ENCODE measurements at places on chromosomes 16 and 17.

DNA sequence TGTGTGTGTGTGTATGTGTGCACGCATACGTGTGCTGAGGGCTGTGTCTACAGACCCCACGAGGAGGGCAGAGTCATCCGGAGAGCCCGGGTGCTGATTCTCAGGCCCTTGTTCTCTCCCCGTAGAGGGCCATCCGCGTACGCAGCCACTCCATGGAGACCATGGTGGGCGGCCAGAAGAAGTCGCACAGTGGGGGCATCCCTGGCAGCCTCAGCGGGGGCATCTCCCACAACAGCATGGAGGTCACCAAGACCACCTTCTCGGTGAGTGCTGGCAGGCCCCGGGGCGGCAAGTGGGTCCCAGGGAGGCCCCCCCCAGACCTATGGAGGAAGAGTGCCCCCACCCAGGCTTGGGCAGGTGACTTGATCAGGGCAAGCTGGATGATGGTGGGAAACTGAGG, 45.5 kb downstream of the OR1D5 start:
- no peak overlapping the region for H3K27ac ChIP-seq
- H3K27me3 ChIP-seq = no peaks in the 10 kb centered on the region
- no peak overlapping the region for H3K4me3 ChIP-seq
- H3K36me3 ChIP-seq = peaks cover 14% of the 10 kb centered on the region

DNA sequence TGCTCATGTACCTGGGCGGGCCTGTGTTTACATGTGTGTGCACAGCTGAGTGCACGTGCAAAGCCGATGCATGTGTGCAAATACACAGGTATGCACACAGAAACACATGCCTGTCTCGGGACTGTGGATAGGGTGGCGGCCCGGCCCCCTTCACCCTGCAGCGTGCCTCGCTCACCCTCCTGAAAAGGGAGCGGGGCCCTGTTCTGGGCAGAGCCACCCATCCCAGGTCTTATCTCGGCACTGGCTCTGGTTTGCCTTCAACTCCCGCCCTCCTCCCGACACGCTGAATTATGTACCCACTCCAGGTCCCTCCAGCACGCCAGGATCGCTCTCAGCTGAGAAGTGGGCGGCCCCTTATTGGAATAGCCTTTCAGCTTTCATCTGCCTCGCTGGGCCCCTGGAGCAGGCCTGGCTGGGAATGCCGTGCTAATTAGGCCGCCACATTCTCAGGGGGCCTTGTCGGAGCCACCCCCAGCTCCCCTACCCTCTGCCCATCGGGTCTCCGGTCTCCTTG, 77.8 kb downstream of the RTN4RL1 start:
- no peak overlapping the region for H3K4me3 ChIP-seq
- peaks cover 17% of the 10 kb centered on the region for H3K27me3 ChIP-seq
- no peaks in the 10 kb centered on the region for H3K36me3 ChIP-seq
- H3K4me1 ChIP-seq = no peaks in the 10 kb centered on the region
- H3K27ac ChIP-seq = no peak overlapping the region

DNA sequence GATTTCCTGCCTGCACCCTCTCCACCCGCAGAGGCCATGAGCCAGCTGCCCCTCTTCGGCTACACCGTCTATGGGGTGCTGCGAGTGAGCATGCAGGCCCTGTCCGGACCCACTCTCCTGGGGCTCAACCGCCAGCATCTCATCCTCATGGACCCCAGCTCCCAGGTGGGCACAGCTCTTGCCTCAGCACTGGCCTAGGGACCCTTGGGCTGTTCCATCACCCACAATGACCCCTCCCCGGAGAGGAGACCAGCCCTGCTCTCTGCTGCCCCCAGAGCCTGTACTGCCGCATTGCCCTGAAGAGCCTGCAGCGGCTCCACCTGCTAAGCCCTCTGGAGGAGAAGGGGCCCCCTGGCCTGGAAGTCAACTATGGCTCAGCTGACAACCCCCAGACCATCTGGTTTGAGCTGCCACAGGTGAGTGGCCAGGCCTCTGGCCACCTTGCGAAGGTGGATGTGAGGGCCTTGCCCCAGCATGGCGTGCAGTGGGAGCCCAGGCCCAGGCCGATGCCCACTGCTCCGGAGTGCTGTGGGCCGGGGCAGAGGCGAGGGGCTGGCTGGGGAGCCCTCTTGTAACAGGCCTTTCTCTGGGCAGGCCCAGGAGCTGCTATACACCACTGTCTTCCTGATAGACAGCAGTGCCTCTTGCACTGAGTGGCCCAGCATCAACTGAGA, 7.3 kb upstream of the SMIM5 start:
- no peak overlapping the region for H3K27ac ChIP-seq
- H3K4me3 ChIP-seq = no peak overlapping the region
- no peaks in the 10 kb centered on the region for H3K4me1 ChIP-seq
- no peaks in the 10 kb centered on the region for H3K27me3 ChIP-seq

GRCh38 chr16:75351183-75351582, 82.1 kb downstream of the CFDP1 start:
- no peaks in the 10 kb centered on the region for H3K27me3 ChIP-seq
- no peak overlapping the region for H3K4me3 ChIP-seq
- peak overlapping the region; percentile 42 for H3K27ac ChIP-seq
- no peaks in the 10 kb centered on the region for H3K36me3 ChIP-seq
- peaks cover 3% of the 10 kb centered on the region for H3K4me1 ChIP-seq

DNA sequence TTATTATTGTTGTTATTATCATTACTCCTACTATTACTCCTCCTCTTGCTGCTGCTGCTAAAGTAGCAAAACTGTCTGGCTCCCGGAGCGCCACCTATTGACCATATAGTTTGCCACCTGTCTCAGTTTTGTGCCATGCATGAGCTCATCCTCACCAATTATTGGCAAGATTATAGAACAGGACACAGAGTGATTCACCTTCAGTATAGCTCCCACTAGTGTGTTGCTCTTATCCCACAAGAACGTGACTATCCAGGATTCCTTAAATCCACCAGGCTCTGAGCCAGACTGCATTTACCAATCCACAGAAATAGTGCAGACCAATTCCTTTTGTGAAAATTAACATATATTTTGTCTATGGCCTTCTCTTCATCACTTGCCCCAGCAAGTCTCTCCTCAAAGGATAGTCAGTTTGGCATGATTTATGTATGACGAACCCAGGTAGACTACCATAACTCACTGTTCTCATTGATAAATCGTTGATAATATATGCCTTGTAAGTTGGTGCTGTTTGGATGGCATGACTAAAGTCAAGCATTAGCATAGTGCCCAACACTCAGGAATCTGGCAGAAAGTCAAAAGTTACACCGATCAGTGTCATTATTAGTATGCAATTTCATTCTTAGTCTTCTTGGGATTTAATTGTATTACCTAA, 405.5 kb upstream of the HSBP1 start:
- no peak overlapping the region for H3K4me3 ChIP-seq
- no peak for DNase-seq
- H3K27me3 ChIP-seq = no peaks in the 10 kb centered on the region
- H3K36me3 ChIP-seq = no peaks in the 10 kb centered on the region
- peaks cover 6% of the 10 kb centered on the region for H3K4me1 ChIP-seq

DNA sequence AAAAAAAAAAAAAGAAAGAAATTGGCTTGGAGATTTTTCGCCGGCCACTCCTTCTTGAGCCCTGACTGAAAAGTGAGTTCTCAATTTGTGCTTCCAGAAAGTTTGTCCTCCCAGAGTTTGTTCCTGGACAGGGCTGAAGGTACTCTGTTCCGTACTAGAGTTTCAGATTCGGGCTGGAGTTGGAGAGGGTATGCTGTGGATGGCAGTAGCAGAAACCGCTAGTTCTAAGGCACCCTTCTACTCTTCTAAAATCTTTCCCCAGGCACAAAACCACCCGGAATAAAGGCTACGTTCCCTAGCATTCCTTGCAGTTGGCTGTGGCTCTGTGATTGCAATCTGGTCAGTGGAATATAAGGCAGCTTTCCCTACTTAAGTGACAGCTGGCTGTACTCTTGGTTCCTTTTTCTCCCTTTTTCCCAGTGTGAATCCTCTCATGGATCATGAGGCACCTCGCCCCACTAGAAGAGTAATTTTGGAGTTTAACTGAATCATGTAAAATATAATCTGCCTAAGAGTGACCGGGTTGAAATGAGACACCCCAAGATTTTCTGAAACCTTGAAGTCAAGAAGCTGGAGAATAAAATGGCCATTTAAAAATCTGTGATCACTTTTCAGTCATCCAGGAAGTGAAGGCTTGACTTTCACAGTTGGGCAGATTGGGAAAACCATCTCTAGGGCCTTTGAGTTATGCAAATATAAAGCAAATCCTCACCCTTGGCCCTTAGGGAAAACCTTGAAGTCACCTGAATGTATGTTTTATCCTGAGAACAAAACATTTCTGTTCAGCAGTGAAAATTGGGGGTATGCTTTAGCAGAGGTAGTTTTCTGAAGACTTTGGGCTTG, 901 bp upstream of the HEATR6 start:
- H3K27me3 ChIP-seq = no peaks in the 10 kb centered on the region
- peaks cover 7% of the 10 kb centered on the region for H3K4me1 ChIP-seq
- H3K36me3 ChIP-seq = peaks cover 9% of the 10 kb centered on the region
- DNase-seq = no peak
- peak overlapping the region; percentile 76 for H3K27ac ChIP-seq

DNA sequence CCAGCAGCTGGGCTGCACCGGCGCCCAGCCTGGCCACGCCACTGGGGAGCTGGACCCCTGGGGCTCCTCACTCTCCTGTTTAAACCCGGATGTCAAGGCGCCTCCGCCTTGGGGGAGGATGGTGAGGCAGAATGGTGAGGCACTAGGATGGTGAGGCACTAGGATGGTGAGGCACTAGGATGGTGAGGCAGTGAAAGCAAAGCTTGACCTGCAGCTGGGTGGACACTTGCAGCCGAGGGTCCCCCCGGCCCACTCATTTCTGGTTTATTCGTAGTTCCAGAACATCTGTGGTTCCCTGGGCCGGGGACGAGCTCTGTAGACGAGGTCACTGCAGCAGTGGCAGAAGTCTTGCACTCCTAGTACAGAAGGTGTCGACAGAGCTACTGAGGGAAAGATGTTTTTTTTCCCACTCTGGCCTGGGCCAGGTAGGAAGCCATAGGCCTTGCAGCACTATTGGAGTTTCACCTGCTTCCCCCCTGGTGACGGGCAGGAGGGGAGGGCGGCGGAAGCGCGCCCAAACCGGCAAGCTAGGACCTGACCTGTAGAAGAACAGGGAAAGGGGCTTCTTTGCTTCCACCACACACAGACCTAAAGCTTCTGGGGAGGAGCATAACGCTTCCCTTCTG, 1.1 kb upstream of the HNF1B start:
- no peak for DNase-seq
- no peak overlapping the region for H3K4me3 ChIP-seq
- no peaks in the 10 kb centered on the region for H3K36me3 ChIP-seq
- H3K27ac ChIP-seq = no peak overlapping the region
- peaks cover 41% of the 10 kb centered on the region for H3K4me1 ChIP-seq

- no peak overlapping the region for H3K4me3 ChIP-seq
- no peak for DNase-seq
- H3K4me1 ChIP-seq = peaks cover 6% of the 10 kb centered on the region
- peaks cover 49% of the 10 kb centered on the region for H3K36me3 ChIP-seq
Measured at GRCh38 chr17:19940722-19941464, 36.7 kb downstream of the AKAP10 start.

DNA sequence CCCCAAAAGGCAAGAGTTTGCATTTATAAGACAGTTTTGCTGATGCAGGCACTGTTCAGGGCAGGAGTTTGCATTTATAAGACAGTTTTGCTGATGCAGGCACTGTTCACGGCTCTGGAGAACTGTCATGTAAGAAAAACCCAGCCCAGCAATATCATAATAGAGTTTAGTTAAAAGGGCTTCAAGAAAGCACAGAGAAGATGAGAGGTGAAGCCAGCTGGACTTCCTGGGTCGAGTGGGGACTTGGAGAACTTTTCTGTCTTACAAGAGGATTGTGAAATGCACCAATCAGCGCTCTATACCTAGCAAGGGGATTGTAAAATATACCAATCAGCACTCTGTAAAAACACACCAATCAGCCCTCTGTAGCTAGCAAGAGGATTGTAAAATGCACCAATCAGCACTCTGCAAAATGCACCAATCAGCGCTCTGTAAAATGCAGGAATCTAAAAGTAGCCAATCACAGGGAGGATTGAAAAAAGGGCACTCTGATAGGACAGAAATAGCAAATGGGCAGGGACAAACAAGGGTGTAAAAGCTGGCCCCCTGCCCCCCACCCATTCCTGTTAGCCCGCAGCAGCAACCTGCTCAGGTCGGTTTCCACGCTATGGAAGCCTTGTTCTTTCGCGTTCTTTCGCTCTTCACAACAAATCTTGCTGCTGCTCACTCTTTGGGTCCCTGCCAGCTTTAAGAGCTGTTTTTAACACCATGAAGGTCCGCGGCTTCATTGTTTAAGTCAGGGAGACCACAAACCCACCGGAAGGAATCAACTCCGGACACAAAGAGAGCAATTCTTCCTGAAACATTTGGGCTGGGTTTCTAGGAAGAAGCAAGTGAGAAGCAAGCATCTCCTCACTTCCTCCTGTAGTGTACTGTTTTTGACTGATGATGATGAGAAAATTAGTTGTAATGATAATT, 1.8 kb upstream of the CBX1 start:
- no peak overlapping the region for H3K27ac ChIP-seq
- H3K4me1 ChIP-seq = peaks cover 3% of the 10 kb centered on the region
- peak; percentile 24 for DNase-seq
- no peak overlapping the region for H3K4me3 ChIP-seq

- H3K36me3 ChIP-seq = no peaks in the 10 kb centered on the region
- H3K27ac ChIP-seq = no peak overlapping the region
- H3K4me1 ChIP-seq = no peaks in the 10 kb centered on the region
- H3K4me3 ChIP-seq = no peak overlapping the region
- no peaks in the 10 kb centered on the region for H3K27me3 ChIP-seq
Measured at GRCh38 chr17:6700948-6701307, 12.2 kb downstream of the SLC13A5 start.

GRCh38 chr17:7136266-7136877, 21.8 kb upstream of the ASGR2 start:
- peak; percentile 83 for DNase-seq
- H3K36me3 ChIP-seq = no peaks in the 10 kb centered on the region
- H3K4me3 ChIP-seq = no peak overlapping the region
- H3K27me3 ChIP-seq = no peaks in the 10 kb centered on the region
- no peak overlapping the region for H3K27ac ChIP-seq

DNA sequence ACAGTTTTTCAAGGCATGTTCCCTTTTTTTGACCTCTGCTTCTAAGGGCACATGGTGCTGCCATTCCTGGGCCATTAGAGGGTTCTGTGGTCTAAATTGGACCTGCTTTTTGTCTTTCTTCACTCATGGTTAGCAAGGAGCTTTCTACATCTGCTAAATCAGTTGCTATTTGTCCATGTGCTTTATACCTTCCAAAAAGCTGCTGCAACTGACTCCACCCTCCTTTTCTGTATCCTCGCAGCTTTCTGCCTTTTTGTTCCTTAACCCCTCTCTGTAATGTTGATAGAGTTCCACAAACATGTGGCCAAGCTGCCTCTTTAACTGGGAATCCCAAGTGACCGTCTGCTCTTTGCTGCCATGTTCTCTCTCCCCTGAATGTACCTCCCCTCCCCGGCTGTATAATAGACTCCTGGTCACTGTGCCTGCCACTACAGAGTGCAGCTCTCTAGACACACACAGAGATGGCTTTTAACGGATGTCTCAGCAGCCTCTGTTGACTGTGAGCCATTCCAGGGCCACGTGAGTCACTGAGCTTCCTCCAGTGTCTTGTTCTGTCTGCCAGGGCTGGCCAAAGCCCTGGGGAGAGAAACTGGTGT, 57.4 kb upstream of the TEKT3 start:
- H3K36me3 ChIP-seq = no peaks in the 10 kb centered on the region
- H3K27me3 ChIP-seq = no peaks in the 10 kb centered on the region
- peak; percentile 69 for DNase-seq
- no peak overlapping the region for H3K4me3 ChIP-seq

- no peak for DNase-seq
- no peaks in the 10 kb centered on the region for H3K4me1 ChIP-seq
- H3K27me3 ChIP-seq = no peaks in the 10 kb centered on the region
- H3K4me3 ChIP-seq = no peak overlapping the region
- H3K36me3 ChIP-seq = no peaks in the 10 kb centered on the region
- H3K27ac ChIP-seq = no peak overlapping the region
Measured at GRCh38 chr16:78946556-78946955, 654.0 kb downstream of the MAF start.

Data from tibial artery (tissue), 4 donors.